CD4-positive, alpha-beta T cell treated with Interleukin-2 at 100 ng/mL for 4 hours (primary cell): ENCODE measurements at places on chromosomes 1 and 21.

DNA sequence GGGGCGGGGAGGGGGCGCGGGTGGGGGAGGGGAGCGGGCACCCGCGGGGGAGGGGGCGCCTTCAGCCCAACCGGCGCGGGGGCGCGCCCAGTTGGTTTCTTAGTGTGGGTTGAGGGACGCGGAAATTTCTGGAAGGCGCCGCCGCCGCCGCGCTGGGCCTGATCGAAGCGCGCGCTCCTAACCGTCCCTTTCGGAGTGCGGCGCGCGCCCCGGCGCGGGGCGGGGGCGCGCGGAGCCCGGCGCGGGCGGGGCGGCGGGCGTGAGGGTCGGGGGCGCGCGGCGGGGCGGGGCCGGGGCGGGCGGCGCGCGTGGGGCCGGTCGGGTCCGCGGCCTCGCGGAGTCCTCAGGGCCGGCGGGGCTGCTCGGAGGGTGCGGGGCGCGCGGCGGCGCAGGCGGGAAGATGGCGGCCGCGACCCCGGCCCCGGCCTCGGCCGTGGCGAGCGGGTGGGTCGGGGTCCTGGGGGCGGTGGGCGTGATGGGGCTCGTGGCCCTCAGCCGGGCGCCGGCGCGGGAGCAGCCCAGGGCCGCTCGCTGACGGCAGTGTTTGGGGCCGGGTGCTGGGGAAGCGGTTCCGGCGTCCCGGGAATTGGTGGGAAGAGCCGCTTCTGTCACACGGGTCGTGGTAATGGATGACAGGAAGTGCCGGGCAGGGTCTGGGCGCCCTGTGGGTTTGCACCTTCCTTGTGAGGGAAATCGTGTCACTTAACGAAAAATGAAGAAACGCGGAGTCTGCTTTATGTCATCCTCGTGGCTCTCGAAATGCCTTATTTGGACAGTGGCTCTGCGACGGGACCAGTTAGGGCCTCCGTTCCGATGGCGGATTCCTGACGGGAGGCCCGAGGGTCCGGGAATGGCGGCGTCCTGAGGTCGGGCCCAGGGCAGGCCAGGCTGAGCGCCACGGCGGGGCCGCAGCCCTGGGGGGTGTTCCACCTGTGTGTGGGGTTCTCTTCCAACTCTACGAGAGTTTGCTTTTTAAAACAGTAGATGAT is 764 bp downstream of the PKNOX1 start:
- peak; percentile 57 for DNase-seq

DNA sequence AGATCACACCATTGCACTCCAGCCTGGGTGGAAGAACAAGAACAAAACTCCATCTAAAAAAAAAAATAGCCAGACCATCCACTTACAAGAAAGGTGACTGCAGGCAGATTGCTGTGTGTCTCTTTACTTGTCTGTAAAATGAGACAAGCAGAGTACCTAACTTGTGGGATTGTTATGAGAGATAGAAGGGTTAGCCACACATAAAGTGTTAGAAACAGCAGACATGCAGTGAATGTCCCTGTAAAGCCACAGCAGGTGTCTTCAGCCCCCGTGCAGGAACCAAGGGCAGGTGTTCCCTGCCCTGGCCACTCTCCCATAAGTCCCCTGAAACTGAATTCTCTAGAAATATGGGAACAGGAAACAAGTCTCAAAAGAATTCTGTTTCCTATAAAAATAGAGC is 40.8 kb upstream of the EFHD2 start:
- DNase-seq = no peak

DNA sequence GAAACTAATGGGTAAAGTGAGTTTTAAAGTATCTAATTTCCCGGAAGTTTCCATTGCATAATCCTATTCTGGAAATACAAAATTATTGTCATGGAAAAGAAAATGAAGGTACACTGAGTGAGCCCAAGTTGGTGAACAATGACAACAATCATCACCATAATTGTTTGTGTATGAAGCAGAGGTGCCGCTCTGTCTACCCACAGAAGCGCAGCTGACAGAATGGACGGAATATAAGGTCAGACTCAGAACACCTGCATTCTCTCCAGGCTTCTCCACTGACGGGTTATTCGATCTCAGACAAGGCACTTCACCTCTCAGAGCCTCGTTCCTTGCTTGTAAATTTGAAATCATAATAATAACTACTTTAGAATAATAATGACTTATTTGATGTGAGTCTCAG is 99.1 kb upstream of the NGF start:
- no peak for DNase-seq

- DNase-seq = no peak
These were observed 1260.6 kb downstream of the NCAM2 start for GRCh38 chr21:22258821-22259220.

DNA sequence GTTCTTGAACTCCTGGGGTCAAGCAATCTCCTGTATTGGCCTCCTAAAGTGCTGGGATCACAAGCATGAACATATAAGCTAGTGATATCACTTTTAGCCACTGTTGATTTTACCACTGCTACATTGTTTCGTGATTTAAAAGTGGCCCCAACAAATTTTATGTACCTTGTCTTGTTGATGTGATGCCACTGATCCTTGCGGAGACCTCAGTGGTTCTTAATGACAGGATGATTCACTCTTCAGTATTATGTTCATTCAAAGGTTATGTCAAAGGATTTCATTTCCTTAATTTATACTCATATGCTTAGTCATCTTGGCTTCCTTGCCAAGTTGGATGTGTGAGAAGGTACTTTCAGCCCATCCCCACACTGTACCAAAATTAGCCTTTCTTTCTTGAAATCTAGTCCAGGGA is 12.1 kb downstream of the PRKACB start:
- no peak for DNase-seq

DNA sequence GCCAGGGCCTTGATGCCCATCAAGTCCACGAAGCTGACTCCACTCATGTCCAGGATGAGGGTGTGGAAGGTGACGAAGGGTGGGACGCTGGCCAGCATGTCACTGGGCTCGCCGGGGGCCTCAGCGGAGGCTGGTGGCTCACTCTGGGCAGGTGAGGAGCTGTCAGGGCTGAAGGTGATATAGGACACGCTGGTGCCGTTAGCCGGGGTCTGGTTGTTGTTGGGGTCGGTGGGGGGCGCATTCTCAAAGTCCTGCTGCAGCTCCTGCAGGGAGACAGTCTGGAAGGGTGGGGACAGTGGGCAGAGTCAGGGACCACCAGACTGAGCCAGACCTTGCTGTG is 21.7 kb downstream of the SLC26A9 start:
- no peak for DNase-seq

GRCh38 chr1:46517932-46518498 is 28.4 kb downstream of the DMBX1 start:
- DNase-seq = no peak

DNA sequence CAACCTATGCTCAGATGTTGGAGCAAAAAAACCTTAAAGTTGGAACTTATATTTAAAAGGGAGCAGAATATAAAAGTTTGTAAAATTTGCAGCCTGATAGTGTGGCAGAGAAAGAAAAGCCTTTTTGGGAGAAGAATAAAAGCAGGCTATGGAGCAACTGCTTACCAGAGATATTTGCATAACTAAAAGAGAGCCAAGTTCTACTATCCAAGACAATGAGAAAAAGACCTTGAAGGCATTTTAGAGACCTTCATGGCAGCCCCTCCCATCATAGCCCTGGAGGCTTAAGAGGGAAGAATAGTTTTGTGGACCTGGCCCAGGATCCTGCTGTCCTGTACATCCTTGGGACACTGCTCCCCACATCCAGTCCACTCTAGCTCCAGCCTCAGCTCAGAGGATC is 312.5 kb upstream of the ZRANB2 start:
- DNase-seq = no peak

DNA sequence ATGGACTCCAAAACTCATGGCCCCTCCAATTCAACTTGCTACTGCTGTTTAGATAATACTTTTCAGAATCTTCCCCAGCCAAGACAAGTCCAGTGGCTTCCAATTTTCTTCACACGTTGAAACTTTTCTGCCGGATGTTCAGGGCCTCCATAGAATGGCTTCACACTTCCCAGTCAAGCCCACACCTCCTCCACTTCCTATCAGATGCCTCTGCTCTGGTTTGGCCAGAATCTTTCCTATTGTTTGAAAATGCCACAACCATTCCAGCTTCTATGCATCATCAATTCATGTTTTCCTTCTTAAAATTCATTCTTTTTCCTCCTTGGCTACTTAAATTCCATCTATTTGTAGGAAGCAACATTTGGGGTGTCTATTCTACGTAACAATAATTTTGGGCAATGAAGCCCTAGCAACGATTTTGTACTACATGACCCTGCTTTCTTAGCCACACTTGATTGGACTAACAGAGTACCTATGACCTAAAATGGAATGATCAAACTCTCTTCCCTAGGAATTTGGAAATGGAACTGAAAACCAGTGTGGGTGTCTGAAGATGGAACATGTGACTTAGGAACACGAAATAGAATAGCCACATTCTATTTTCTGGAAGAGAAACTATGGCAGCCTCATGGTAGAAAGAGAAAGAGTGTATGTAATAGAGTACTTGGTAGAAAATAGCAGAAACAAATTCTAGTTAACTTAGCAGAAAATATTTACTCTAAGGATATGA is 74.1 kb upstream of the CNIH3 start:
- no peak for DNase-seq
